ENCODE measurements at places on chromosomes 11 and 22.

DNA sequence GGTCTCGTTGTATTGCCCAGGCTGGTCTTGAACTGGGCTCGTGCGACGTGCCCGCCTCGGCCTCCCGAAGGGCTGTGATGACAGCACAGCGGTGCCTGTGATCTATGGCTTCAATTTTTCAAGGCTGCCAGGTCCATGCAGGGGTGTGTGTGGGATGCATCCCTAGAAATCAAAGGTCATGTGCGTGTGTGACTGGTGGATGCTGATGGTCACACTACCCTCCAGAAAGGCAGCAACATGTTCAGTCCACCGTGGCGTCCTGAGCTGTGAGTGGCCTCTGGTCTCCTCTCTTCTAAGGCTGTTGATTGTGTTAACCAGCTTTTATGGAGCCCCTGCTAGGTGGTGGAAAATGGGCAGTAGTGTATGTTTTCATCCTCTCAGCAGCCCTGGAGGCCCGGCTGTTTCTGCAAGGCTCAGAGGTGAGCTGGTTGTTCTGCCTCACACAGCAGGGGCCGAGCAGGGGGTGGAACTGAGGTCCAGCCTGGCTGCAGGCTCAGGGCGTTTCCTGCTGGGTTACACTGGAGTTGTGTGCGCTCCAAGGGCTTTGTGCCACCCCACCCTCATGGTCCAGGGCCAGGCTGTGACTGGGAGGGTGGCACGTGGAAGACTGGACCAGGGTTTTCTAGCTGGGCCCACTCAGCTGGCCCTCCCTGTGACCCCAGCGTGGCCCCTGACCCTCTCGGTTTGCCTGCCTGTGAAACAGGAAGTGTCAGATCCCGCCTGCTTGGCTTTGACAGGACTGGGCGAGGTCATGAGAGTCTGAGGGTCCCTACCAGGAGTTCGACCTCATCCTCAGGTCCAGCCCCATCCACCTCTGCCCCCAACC lies 7.7 kb downstream of the BIK start:
- DNase-seq: no peak

DNA sequence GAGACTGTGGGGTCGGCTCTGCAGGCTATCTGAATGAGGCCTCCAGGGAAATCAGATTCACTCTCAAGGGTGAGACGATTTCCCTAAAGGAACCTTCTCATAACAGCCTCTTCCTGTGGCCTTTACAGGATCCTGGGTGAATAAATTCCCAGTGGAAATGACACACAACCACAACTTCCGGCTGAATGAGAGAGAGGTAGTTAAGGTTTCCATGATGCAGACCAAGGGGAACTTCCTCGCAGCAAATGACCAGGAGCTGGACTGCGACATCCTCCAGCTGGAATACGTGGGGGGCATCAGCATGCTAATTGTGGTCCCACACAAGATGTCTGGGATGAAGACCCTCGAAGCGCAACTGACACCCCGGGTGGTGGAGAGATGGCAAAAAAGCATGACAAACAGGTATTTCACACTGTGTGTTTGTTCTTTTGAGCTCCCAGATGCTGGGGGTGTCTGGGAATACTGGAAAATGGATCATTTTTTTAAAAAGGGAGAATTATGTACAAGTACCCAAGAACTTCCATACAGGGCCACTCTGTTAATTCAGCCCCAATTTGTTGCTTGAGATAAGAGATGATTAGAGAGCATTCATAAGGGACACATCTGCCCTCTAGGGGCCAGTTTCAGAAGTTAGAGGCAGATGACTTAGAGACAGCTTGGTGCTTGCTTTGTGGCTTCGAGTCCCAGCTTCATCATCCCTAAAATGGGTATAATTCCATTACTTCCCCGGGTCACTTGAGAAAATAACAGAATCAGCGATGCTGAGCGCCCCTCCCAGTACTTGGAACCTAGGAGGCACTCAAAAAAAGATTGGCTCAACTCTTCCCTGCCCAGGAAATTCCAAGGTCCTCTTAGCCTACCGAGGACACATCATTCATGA lies 10.2 kb downstream of the SERPIND1 start:
- DNase-seq: peak; percentile 6

DNA sequence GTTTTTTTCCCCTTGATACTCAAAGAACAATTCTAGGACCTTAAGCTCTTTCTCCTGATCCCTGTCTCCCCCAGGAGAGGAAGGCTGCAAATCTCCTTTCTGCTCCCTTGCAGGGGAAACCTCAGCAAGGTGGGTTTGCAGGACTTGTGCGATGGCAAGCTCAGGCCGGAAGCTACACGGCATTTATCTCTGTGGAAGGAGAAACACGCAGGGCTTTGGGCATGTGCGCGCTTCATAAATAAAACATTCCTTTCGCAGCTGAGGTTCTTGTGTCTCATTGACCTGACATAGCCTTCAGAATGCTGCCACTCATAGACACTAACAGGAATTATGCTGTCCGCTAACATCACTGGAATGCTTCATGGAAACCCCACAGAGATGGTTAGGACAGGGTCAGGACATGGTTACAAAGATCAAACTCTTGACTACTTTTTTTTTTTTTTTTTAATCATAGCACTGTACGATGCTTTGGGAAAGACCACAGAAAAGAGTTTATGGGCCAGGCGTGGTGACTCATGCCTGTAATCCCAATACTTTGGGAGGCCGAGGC lies 42.6 kb downstream of the SLN start:
- no peak for DNase-seq

DNA sequence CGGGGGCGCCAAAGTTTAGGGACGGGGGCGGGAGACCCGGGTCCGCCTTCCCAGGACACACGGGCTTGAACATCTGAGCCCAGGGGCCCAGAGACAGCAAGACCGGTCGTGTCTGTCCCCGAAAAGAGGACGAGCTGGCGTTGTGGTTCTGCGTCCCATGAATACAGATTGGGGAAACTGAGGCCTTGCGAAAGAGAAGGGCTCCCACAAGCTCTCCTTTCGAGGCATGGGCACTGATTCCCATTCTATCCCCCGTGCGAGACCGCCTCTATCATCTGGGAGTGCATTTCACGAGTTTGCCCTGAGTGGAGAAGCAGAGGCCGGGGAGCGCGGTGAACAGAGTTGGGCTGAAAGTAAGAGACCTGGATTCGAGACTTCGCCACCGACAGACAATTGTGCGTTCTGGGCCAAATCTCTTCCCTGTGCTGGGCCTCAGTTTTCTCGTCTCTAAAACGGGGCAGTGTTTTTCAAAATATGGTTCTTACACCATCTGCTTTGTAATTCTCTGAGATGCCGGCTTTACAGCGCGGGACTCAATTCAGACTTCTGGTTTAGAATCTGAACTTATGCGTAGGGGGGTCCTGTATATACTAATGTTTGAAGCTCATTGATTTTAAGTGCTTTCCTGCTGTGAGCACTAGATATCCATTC lies 471 bp downstream of the RNF185 start:
- DNase-seq: peak; percentile 9

GRCh38 chr22:43364169-43364435 lies 20.9 kb upstream of the SCUBE1 start:
- no peak for DNase-seq

- DNase-seq: no peak
Measured at GRCh38 chr11:102600666-102601065, 24.5 kb downstream of the MMP20 start.

DNA sequence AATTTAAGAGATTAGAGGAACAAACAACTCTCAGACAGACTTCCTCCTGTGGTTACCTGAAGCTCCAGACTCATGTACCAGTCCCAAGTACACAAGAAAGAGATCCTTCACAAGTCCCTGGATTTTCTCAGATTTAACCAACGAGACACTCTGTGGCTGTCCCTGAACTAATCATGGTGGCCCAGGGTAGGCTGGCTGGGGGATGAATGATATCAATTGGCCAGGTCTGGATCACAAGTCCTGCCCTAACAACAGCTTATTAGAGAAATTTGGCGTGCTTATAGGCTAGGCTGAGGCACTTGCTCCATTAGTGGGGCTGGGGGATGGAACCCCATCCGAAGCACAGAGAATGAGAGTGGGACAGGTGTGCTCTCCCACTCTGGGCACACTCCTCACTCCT lies 22.1 kb downstream of the HEPHL1 start:
- no peak for DNase-seq

Data from activated T-helper 1 cell treated with anti-CD3 and anti-CD28 coated beads, Interleukin-12 subunit alpha, Interleukin-12 subunit beta, Interleukin-2, Interleukin-4 antibody, amounts not matched to agents 30 ng/mL and 10 ng/mL and 1 ng/mL, durations not matched to agents 14 hours and 24 hours and 36 hours (primary cell).